ENCODE measurements at places on chromosomes 1 and 21.

- no peak for DNase-seq
Observed at GRCh38 chr1:13623021-13623637, 39.5 kb downstream of the PDPN start.

DNA sequence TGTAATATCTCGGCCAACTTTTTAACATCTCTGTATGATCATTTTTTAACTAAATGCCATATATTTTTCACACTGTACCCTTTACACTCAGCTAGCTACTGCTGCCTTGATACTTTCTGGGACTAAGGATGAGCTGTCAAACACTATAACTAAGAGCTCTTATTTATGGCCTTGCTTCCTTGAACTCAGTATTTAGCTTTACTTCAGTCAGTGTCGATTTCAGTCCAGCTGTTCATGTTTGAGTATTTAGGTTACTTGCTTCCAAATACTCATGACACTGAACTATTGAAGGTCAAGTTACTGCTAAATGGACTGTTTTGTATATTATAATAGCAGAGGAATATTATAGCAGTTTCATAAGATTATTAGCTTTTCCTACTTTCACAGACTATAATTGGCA lies 25.9 kb upstream of the USP25 start:
- DNase-seq: no peak

GRCh38 chr1:230857822-230858221 lies 10.5 kb downstream of the C1orf198 start:
- no peak for DNase-seq

DNA sequence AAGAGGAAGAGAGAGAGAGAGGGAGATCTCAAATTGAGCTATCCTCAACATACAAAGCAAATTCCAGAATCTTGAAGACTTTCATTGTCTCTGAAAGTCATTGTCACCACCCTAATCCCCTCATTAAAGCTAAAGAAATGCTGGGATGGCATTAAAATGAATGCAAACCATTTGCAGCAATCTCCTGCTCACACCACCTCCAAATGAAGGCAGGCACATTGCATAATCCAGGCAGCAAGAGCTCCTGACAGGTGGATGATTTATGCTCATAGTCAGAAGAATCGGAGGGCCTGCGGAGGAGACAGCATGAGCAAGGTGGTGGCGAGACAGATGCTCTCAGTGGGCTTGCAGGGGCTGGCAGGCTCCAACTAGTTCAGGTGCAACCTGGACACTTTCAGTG lies 90.2 kb downstream of the ESRRG start:
- no peak for DNase-seq

- DNase-seq: no peak
Observed at GRCh38 chr1:154994591-154994990, 1.2 kb downstream of the LENEP start.

GRCh38 chr1:152449661-152450060 lies 35.6 kb upstream of the CRNN start:
- DNase-seq: no peak

Data from GDM1 (cell line).